ENCODE measurements at places on chromosomes 11 and 22.

DNA sequence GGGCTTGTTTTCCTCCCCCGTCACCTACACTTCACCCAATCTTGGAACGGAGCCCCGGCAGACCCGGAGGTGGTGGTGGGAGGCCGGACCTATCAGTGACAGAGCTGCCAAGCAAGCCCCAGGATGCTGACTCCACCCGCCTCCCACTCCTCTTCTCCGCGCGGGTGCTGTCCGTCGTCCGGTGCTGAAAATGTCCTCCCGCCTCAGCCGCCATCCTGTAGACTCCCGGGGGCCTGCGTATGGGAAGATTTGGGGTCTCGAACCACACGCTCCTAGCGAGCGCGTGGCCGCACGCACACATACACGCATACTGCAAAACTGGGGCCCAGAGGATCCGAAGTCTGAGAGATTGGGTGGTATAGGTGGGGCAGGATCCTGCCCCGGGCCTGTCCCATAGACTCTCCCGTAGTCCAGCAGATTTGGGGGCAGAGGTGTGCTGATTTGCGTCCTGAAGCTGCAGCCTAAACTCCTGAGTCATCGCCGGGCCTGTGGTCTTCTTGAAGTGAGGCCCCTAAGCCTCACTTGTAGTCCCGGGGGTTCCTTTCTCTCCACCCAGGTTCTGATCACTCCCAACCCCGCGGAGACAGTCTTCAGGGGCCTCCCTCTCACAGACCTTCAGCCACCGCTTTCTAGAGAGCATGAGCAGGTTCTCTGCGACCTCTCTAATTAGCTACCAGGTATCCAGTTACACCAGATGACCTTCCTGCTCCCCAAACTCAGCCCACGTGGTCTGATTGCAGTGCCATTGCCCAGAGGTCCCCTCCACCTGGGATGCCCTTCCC is 796 bp upstream of the YIF1A start:
- no peak for DNase-seq

- DNase-seq, result peak; percentile 40
Observed at GRCh38 chr22:25362215-25362882, 142.9 kb downstream of the CRYBB2 start.

- DNase-seq, result no peak
Observed at GRCh38 chr11:9057007-9057406, 34.4 kb downstream of the SCUBE2 start.

DNA sequence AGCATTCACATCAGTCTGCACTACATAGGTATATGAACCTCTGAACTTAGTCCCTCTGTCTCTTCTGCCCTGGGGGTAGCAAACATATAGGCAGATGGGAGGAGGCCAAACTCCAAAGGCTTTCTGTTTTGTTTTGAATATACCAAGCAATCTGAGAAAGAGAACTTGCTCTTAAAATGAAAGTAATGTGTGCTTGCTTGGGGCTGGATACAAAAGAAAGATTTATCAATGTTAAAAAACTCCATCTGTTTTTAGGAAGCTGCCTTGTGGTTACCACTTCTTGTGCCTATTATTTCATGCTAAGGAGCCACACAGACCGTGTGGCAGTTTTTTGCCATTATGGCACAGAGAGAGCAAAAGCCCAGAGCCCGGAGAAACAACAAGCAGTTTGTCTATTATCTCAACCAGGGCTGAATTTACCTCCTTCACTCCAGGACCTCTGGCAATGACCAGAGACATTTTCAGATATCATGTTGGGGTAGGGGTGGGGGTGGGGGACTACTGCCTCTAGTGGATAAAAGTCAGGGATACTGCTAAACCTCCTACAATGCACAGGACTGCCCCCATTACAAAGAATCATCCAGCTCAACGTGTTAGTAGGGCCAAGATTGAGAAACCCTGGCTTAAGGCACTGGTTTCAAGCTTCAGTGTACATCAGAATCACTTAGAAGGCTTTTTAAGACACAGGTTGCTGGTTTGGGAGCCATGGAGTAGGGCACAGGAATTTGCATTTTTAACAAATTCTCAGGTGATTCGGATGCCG is 124.2 kb downstream of the APIP start:
- no peak for DNase-seq

- DNase-seq, result no peak
Observed at GRCh38 chr22:28015676-28016601, 96.9 kb upstream of the PITPNB start.

DNA sequence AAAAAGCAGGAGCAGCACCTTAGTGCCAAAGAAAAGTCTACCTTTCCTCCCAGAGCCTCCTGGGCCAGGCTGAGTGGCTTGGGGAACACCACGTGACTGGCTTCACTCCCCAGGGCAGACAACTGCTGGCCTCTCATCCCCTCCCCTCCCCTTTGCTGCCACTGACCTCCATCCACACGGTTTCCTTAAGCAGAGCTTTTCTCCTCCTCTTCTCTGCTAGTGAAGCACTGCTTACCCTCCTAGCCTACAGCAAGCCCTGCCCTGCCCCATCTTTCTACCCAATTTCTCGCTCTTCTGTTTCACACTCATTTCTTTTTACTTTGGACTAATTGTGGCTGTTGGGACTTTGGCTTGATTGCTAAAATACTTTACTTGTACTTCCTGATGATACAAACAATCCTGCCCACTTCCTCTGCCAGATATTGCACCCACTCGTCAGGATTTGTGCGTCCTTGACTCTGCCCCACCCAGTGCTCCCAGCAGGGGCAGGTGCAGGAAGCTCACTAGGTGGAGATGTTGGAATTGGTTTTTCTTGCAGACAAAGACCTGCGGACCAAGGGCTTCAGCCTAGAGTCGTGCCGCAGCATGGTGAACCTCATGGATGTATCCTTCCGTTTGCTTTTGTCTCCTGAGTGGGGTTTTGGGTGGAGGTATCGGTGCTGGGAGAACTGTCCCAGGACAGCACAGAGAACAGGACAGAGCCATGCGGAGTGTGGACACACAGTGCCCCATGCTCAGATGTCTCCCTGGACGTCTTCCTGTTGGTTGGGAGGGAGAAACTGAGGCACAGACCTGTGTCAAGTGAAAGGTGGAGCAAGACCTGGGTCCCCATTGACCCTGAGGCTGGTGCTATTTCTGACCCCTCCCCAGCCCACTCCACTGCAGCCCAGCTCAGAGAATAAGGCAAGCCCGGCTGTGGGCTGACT is 27.3 kb downstream of the CAPN1 start:
- DNase-seq, result no peak

DNA sequence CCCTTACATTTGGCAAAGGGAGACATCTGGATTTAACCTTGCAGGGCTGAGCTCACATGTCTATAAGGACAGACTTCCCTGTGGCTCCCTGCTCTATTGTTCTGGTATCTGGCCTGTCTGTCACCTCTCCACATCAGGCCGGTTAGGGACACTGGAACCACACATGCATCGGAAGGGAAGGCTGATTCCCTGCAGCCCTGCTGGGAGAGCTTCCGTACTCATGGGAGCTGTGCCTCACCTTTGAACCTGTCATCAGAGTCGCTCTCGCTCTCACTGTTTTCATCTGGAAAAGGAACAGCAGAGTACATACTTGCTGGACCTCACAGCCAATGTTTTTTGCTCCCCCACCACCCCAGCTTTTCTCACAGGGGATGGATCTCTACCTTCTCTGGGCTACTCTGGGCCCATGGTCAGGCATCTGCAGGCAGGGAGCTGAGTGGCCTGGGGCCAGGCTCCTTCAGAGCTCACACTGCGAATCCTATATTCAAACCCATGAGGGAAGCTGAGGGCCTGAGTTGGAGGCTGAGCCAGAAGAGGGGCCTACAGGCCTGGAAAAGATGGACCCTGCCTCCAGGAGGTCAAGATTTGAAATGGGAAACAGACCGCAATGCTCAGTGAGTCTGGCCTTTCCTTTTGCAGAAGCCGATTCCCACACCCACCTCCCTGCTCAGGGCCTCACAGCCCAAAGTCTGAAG is 31.3 kb downstream of the RPL27A start:
- DNase-seq, result no peak

- DNase-seq, result no peak
Observed at GRCh38 chr11:32527261-32528175, 56.1 kb upstream of the EIF3M start.

All from CD4-positive, alpha-beta T cell treated with Interleukin-1 beta for 1 hour (primary cell).